ENCODE measurements at places on chromosomes 5 and 9. TPM values are rescaled to one million over a fixed set of nuclear protein-coding genes. Genes with fewer than 3 reads are reported as not detected.

DNA sequence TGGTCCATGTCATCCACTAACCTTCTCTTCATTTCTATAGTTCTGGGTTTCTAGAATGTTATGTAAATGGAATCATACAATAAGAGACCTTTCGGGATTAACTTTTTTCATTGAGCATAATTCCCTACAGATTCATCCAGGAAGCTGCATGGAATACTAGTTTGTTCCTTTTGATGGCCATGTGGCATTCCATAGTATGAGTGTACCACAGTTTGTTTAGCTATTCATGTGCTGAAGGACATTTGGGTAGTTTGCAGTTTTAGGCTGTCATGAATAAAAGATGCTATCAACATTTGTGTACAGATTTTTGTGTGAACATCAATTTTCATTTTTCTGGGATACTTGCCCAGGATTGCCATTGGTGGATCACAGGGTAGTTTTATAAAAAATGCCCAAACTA is 6.8 kb upstream of the SPTLC1 start:
- DNase-seq: no peak

DNA sequence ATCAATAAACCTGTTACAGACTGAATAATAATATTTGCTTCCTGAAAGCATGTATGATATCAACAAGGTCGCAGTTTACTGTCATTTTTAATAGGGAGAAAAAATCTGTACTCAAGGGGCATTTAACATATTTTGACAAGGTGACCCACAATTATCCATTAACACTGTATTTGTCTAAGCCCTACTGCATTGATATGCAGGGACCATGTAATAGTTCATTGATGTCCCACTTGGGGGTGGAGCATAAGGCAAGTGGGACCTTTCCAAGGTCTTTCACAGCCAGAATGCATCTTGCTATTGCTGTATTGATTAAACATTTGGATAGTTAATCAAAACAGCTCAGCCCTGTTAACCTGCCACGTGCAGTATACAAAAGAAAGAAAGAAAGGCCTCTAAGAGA is 502.0 kb downstream of the NR2F1-AS1 start:
- DNase-seq: no peak

Gene SH3PXD2B
- 11.5 TPM for total RNA-seq

GRCh38 chr9:72092820-72093219 is 32.4 kb upstream of the C9orf57 start:
- DNase-seq: no peak

Gene SELENOP
- total RNA-seq: 4.5 TPM

GRCh38 chr5:132466433-132467286 is 23.9 kb downstream of the IRF1 start:
- DNase-seq: no peak

DNA sequence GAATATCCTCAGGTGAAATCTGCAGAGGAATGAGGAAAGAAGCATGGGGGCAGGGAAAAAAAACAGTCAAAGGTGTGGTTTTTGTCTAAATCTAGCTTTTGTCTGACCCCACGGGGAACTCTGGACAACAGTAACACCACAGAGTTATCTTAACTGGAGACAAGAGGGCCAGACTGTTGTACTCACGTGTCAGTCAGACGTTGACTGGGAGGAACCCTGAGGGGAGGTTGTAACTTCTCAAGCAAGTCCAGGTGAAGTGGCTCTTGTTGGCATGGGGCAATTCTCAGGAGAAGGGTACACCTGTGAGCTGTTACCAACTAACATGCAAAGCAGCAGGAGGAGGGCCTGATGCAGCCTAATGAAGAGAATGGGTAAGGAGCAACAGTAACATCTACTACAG is 44.1 kb upstream of the SHISAL2B start:
- DNase-seq: no peak

Gene TEK
- total RNA-seq: not detected

- no peak for DNase-seq
Measured at GRCh38 chr9:99783799-99784198, 37.9 kb upstream of the NR4A3 start.

Gene GDF9
- total RNA-seq: not detected

DNA sequence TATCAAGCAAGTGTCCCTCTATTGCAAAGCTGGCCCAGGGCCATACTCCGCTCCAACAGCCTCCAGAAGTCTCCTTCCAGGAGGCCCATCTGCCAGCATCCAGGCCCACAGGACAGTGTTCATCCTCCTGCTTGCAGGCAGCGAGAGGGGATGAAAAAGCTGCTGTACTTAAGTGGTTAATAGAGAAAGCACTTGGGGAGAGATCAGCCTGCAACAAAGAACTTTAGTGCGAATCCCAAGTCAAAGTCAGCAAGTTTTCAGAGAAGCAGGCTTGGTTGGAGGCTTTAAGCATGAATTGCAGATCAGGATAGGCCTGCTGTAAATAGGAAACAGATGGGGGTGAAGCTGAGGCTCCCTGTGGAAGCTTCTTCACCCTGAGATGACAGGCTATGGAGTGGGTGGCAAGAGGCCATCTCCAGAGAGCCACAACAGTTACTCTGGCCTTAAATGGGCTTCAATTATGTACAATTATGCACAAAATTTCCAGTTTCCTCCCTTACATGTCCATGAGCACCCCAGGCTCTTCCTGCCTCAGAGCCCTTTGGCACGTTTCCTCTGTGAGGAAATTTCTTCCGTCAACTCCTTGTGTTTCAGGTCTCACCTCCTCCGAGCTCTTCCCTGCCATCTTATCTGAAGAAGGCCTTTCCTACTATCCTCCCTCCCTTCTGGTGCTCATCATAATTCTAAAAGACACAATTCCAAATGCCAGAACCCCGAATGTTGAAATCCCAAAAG is 98.0 kb upstream of the NR3C1 start:
- DNase-seq: no peak

DNA sequence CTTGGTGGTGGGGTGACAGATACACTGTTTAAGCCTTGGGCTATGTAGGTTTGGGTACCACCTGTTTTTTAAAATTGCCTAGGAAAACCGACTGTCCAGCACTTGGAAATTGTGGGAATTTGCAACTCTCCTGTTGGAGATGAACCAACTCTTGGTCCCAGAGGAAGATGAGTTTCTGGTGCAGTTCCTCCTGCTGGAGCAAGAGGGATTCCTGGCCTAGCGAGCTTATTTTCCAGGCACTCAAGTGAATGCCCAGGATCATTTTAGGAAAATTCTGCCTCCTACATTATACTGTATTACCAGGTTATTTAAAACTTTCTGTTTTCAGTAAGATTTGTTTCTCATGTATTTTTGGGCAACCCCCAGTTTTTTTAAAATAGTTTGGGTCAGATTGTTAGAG is 33.7 kb downstream of the AP3S1 start:
- DNase-seq: no peak

Data from NCI-H460 (cell line).